Bronchial smooth muscle cell (primary cell): ENCODE measurements at places on chromosomes 2 and 18. TPM values are rescaled to one million over a fixed set of nuclear protein-coding genes. Genes with fewer than 3 reads are reported as not detected.

ITPRIPL1 gene
- 2.7 and 3.7 TPM in 2 replicates for total RNA-seq

YIPF4 gene
- total RNA-seq: 12.1 and 13.1 TPM in 2 replicates

NR4A2 gene
- total RNA-seq: 0.09 and 0.32 TPM in 2 replicates

CCDC141 gene
- 0.32 TPM in 1 of 2 replicates, not detected in the other for total RNA-seq

TEKT4 gene
- total RNA-seq: not detected in 2 replicates

DSC1 gene
- total RNA-seq: not detected in 2 replicates

DPP10 gene
- total RNA-seq: not detected in 2 replicates
